ENCODE measurements at places on chromosomes 1 and 21.

DNA sequence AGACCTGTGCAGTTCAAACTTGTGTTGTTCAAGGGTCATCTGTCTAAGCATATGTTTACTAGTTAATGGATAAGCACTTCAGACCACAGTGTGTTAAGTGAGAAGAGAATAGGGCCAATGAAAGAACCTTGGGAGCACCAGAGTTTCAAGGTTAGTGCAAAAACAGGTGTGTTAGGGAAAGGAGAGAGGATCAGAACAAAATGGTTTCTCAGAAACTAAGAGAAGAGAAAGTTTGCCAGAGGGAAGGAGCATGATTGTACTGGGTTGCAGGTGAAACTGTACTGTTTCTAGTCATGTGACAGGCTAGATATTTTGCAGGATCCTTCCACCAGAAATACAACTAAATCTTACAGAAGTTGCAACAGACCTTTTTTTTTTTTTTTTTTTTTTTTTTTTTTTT, 23.3 kb downstream of the RPRD2 start:
- no peak for DNase-seq

- DNase-seq, result no peak
These were observed 51.6 kb upstream of the KCND3 start for GRCh38 chr1:112040891-112041740.

DNA sequence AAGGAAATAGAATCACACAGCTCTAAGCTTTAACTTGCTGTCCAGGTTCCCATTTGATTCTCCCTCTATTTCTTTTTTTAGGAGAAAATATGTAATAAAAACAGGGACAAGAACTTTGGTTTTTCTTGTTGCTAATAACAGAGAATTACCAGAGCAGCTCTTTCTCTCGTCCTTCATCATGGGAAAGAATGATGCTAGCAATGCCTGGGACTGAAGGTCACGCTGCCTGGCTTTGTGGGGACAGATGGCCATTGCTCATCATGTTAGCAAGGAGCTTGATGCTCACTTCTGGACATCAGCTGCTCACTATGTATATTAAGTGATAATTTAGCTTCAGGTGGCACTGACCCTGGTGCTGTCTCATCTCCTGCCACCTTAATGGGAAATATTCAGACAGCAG, 77.3 kb upstream of the AKT3 start:
- no peak for DNase-seq

DNA sequence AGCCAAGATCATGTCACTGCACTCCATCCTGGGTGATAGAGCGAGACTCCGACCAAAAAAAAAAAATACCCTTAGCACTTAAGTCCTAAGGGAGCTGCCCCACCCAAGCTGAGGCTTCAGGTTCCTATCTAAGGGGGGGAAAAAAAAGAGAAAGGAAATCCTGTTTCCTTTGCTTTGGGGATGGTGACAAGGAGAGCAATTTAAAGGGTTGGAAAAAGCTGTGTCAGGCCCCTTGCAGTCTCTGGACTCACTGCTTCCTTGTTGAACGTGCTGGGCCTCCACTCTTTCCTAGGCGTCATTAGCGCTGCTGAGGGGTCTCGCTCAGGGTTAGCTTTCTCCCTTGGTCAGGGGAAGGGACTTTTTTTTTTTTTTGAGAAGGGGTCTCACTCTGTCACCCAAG, 18.1 kb downstream of the PRCC start:
- DNase-seq, result no peak

GRCh38 chr1:233796146-233796783, 108.2 kb upstream of the SLC35F3 start:
- no peak for DNase-seq

GRCh38 chr1:247336390-247336789, 4.7 kb upstream of the ZNF496 start:
- no peak for DNase-seq

GRCh38 chr1:42784946-42785693, at the start of gene TMEM269:
Gene TMEM269 (plus strand): TSS chr1:42784991. CDS start chr1:42789894, 4,903 bp downstream.
- peak; percentile 31 for DNase-seq

- no peak for DNase-seq
These were observed 49.4 kb downstream of the TBCE start for GRCh38 chr1:235416662-235417049.

GRCh38 chr1:199551967-199552565, 475.4 kb upstream of the NR5A2 start:
- DNase-seq, result peak; percentile 28

- no peak for DNase-seq
These were observed 9.1 kb downstream of the PTGFRN start for GRCh38 chr1:116918714-116919357.

DNA sequence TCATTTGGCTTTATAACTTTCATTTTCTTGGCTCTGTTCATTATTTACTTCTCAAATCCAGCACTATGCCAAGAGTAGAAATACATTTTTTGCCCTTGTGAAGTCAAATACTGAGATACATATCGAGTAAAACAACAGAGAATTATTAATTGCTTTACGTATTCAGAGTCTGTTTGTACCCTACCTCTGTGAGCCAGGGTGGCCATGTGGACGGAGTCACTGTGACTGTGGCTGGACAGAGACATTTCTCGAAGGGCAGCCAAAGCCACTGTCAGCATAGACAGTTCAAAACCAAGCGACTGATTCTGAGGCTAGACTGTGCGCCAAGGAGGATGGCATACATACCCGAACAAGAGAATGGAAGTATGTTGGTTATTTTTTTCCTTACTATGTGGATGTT, 391.0 kb upstream of the PROX1 start:
- DNase-seq, result no peak

- no peak for DNase-seq
These were observed 210.3 kb downstream of the KCTD3 start for GRCh38 chr1:215777370-215777925.

DNA sequence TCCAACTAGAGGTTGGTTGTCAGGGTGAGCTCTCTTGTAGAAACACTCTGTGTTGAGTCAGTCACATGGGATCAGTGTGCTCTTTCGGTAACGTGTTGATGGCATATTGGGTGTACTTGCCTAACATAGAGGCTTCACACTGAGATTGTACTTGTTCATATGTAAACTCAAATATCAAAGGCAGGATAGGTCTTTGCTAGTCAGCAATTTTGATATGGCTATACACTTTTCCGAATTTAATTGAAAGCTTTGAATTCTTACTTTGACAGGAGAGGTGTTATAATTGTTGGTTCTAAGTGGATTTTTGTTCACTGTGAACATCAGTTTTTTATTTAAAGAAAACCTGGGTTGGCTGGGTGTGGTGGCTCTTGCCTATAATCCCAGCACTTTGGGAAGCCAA, 16.4 kb upstream of the TGFB2 start:
- no peak for DNase-seq

- no peak for DNase-seq
These were observed 119.0 kb downstream of the COQ8A start for GRCh38 chr1:227059076-227059475.

DNA sequence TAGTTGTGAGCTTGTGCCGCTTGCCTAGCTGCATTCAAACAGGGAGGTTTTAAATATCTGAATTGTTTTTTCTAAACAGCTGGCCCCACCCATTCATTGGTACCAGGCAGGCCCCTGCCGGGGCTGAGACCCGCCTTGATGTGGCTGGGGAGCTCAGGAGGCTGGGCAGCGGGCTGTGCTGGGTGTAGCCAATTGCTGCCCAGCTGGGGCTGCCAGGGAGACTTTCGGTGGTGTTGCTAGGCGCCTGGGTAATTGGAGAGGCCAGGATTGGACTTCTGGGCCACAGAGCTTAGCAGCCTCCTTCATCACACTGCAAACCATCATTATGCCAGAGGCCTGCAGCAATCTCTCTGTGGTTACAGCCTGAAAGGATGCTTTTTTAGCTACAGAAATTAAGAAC, 12.2 kb downstream of the RHBDL2 start:
- no peak for DNase-seq

DNA sequence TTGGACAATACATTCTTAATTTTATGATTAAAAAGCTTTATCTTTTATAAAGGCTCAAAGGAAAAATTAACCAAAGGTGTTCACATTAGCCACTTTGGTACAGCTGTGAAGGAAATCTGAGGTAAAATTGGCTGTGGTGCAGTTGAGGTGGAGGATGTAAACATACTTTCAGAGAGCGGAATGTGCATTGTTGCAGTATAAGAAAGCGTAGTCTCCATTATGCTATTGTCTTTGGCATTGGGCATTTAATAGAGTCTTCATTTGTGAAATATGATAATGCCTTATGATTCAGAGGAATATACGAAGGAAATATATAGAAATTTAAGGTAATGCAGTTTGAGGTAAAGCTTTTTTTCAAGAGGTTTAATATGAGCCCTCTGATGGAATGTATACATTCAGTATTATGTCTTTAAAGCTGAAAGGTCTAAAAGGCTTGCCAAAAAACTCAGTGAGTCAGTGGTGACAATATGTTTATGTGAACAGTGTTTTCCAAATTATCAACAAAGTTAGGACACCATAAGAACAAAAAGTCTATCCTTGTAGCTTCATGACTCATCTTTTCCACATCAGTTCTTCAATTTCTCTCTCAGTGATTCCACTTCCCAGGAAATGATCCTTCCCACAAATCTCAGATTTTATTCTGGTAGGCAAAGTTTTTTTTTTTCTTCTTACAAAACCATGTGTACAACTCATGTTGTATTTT, 26.9 kb upstream of the DDR2 start:
- DNase-seq, result no peak

DNA sequence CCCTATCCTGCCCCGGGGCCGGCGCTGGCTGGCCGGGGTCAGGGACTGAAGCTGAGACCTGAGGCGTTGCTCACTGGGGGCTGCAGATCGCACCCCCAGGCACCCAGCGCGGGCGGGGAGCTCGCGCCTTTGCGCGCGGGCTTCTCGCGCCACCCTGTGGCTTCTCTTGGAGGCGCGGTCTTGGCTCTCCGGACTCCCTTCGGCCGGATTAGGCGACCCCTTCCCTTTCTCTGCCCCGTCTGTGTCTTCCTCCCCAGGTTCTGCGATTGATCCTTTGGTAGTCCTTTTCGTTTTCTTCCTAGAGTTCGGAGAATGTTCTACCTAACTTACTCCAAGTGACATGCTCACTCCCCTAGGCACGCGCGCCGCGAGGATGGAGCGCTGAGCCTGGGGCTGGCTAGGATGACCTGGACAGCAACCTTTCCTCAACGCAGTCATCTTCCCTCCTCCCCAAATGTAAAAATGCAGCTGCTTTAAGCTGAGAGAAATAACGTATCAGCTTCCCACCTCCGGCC, 495 bp upstream of the NTRK1 start:
- DNase-seq, result peak; percentile 59

GRCh38 chr1:246497331-246497915, 9.7 kb downstream of the SMYD3 start:
- peak; percentile 32 for DNase-seq

GRCh38 chr1:53982034-53982762, 35.8 kb downstream of the LDLRAD1 start:
- DNase-seq, result no peak

- DNase-seq, result no peak
These were observed 40.2 kb upstream of the SIPA1L2 start for GRCh38 chr1:232669981-232670747.

GRCh38 chr1:22745669-22746585, 35.3 kb downstream of the EPHB2 start:
- no peak for DNase-seq

DNA sequence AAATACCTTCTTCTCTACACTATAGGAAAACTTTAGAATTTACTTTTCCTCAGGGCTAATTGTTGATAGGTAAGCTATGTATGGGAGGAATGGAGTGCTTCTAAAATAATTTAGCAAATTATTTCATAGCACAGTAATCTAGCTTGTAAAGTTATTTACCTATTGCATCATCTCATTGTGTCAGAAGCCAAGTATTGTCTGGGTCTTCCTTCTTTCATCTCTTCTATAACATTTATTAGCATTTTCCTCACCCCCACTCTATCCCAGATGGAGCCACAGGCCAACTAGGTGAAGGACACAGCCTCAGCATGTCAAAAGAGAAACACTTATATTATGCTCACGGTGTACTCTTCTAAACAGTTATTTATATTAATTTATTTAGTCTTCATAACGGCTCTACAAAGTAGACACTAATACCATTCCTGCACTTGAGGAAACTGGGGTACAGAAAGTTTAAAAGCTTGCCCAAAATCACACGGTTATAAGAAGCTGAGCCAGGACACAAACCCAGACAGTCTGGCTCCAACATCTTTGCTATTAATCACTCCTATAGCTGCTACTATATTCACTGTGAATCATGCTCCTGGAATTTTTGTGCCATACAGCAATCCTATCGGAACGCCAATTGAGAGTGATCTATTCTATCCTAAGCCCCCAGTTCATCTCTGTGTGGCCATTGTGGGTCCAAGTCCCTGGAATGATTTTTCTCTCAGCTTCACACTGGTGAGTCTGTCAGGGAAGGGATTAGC, 43.1 kb downstream of the OR10J5 start:
- DNase-seq, result no peak

DNA sequence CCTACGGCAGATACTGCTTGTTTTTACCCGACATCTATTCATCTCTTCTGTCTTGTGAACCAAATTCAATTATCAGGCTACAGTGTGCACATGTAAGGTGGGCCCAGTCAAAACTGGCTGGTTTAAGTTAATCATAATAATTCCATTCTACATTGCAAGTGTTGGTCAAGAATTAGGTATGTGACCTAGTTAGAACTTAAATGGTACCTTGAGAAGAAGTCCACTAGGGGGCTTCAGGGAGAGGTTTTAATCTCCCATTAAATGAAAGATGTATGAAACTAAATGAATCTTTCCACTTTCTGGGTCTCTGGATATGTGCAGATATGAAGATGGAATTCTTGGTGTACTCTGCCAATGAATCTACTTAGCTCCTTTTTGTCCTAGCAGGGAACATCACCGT, 187.1 kb downstream of the CDC42BPA start:
- no peak for DNase-seq

DNA sequence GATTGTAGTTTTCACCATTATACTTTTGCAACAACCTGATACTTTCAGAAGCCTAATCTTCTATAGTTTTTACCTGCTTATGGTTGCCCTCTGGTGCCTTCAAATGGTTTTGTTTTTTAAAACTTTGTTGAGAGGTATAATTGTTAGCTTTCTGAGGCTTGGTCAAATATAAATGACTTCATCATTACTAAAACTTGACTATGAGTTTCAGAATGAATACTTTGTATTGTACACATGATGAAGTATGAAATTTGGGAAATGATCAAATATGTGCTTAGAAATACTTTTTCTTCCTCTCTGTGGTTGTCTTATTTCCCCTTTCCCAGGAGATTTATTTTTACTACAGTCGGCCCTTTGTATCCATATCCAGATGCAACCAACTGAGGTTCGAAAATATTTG, 151.8 kb upstream of the B3GALT2 start:
- no peak for DNase-seq

DNA sequence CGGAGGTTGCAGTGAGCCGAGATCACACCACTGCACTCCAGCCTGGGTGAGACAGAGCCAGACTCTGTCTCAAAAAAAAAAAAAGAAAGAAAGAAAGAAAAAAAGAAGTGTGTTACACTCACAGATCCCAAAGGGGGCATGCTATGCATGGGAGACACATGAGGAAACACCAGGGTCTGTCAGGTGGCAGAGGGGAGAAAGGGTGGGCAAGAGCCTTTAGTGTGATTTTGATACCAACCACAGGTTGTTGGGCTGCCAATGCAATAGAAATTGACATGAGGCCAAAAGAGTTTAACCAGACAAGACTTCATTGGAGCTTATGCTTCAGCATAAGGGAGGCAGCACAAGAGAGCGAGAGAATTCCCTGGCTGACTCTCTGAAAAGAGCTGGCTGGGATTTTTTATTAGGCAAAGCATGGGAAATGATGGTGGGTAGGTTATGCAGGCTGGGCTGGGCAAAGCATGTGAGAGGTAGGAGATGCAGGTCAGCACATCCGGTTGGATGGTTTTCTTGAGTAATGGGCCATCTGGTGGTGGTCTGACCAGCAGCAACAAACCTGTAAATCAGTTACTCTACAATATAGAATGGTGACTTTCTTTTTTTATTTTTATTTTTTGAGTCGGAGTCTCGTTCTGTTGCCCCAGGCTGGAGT, 11.7 kb upstream of the EXTL1 start:
- DNase-seq, result no peak
